ENCODE measurements at places on chromosomes 7 and 10. TPM values are rescaled to one million over a fixed set of nuclear protein-coding genes. Genes with fewer than 3 reads are reported as not detected.

DNA sequence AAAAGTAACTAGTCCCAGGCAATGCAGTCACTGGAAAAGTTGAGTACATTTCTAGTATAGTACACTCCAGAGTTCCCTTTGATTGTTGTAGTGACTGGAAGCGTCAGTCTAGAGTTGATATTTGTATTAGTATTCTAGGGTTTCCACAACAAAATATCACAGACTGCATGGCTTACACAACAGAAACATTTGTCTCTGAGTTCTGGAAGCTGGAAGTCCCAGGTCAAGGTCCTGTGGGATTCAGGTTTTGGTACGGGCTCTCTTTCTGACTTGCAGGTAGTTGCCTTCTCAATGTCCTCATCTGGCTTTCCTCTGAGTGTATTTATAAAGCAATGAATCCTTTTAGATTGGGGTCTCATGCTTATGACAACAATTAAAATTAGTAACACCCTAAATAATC, 1119.1 kb upstream of the PHF14 start:
- DNase-seq = no peak

GRCh38 chr7:105690325-105690945, 109.1 kb upstream of the EFCAB10 start:
- peak; percentile 26 for DNase-seq

- DNase-seq = no peak
These were observed 580.1 kb downstream of the CCSER2 start for GRCh38 chr10:84908491-84908890.

DNA sequence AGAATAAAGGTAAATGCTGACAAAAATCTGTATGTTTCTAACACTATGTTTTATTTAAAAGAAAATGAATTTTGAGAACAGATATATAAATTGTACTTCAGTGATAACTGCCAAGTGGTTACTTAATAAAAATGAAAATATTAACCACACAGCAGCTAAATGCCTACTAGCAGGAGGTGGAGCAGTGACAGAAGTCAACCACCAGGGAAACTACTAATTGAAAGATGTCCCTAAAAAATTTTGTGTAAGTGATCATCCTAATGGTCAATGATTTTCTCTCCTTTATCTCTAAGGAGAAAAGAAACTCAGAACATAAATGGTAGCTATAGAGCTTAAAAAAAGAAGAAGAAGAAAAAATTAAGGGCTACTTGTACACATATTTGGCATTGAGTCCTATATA, 22.9 kb downstream of the WNT16 start:
- DNase-seq = no peak

DNA sequence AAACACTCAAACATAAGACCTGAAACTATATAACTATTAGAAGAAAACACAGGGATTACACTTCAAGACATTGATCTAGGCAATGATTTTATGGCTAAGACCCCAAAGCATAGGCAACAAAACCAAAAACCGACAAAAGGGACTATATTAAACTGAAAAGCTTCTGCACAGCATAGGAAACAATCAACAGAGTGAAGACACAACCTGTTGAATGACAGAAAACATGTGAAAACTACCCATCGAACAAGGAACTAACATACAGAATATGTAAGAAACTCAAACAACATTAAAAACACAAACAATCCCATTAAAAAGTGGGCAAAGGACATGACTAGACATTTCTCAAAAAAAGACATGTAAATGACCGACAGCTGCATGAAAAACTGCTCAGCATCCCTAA, 109.0 kb downstream of the ALOX5 start:
- no peak for DNase-seq

- no peak for DNase-seq
These were observed 52.4 kb downstream of the CASD1 start for GRCh38 chr7:94561841-94562514.

GRCh38 chr7:3386423-3387190, 85.6 kb downstream of the SDK1 start:
- no peak for DNase-seq

- no peak for DNase-seq
These were observed 4.0 kb upstream of the VIPR2 start for GRCh38 chr7:159148430-159149395.

DNA sequence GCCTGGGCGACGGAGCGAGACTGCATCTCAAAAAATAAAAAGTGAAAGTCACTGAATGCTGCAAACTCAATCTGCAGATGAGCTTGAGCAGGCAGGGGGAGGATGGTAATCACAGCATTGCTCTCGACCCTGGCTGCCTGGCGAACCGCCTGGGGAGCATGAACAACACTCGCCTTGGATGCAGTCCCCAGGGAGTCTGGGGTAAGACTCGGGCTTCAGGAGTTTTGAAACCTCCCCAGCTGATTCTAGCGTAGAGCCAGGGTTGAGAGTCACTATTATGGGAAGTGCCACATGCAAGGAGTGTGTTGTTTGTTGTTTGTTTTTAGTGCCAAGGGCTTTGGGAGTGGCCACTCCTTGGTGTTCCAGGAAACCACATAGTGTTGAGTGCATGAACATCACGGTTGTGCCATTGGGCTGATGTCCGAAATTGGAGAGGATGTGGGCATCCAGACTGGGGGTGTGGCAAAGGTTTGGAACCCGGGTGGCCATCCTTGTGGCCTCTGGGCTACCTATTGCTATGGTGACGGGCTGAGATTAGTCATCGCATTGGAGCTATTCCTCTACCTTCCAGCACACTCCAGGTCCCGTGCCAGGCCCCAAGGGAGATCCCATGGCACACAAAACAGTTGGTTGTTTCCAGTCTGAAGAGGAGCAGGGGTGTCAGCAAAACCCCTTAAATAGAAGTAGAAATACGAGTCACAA, 92.6 kb downstream of the RGS10 start:
- peak; percentile 79 for DNase-seq

- no peak for DNase-seq
These were observed 57.6 kb upstream of the SLC35B4 start for GRCh38 chr7:134374291-134374690.

DNA sequence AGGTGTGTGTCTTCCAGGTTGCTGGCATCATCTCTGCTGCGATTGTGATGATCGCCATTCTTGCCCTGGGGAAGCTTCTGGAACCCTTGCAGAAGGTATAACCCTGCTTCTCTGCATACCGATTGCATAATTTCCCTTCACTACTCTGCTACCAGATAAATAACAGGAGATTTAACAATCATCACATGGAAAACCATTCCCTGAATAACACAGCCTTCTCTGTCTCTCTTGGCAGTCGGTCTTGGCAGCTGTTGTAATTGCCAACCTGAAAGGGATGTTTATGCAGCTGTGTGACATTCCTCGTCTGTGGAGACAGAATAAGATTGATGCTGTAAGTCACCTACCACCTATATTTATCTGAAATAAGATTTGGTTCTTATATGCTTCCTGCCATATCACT, 33.8 kb downstream of the SLC26A4 start:
- no peak for DNase-seq

Gene BCAP29
- 19.9 TPM for polyA plus RNA-seq

Gene MET
- 1.8 TPM for polyA plus RNA-seq

Gene ZNF37A
- polyA plus RNA-seq = 2.1 TPM

Gene PRKCQ
- 0.60 TPM for polyA plus RNA-seq

Gene CYP17A1
- polyA plus RNA-seq = 3.0 TPM

Gene CC2D2B
- polyA plus RNA-seq = not detected

Gene CDK5
- polyA plus RNA-seq = 9.8 TPM

Data from sigmoid colon (tissue), 7 donors.